ENCODE measurements at places on chromosomes 1 and 21. TPM values are rescaled to one million over a fixed set of nuclear protein-coding genes. Genes with fewer than 3 reads are reported as not detected.

The CHRM3 gene
- under 0.01 TPM for total RNA-seq

The TCHHL1 gene
- total RNA-seq = not detected

The CD1D gene
- 0.66 TPM for total RNA-seq

The ACKR1 gene
- total RNA-seq = not detected

The S100A7A gene
- not detected for total RNA-seq

The RAB25 gene
- not detected for total RNA-seq

The CRABP2 gene
- 70.4 TPM for total RNA-seq

The RGS7 gene
- total RNA-seq = 0.51 TPM

The ABL2 gene
- 85.4 TPM for total RNA-seq

The GBP6 gene
- total RNA-seq = under 0.01 TPM

The CCDC27 gene
- not detected for total RNA-seq

The BSND gene
- total RNA-seq = not detected

The FCRL6 gene
- not detected for total RNA-seq

The LEFTY1 gene
- total RNA-seq = not detected

The CYP4A11 gene
- not detected for total RNA-seq

The TMEM39B gene
- 7.9 TPM for total RNA-seq

The JAK1 gene
- total RNA-seq = 152 TPM

The HOOK1 gene
- total RNA-seq = under 0.01 TPM

The RNF207 gene
- total RNA-seq = 9.2 TPM

The SPATA1 gene
- total RNA-seq = 1.7 TPM

The DNAJC28 gene
- total RNA-seq = 2.3 TPM

The CNTN2 gene
- total RNA-seq = not detected

The REN gene
- total RNA-seq = 0.17 TPM

The TTF2 gene
- 13.2 TPM for total RNA-seq

The CELA3A gene
- not detected for total RNA-seq

The CDCA8 gene
- total RNA-seq = 0.26 TPM

The ESPN gene
- not detected for total RNA-seq

The SLAMF7 gene
- not detected for total RNA-seq

The VHLL gene
- not detected for total RNA-seq

The EFNA3 gene
- 0.33 TPM for total RNA-seq

The MYBPHL gene
- not detected for total RNA-seq

The PPM1J gene
- total RNA-seq = 1.0 TPM

The SLC25A34 gene
- total RNA-seq = 0.77 TPM

The GUCA2A gene
- total RNA-seq = not detected

The TMEM240 gene
- 4.9 TPM for total RNA-seq

The LENEP gene
- 0.26 TPM for total RNA-seq

The CYP4A22 gene
- total RNA-seq = not detected

The ST6GALNAC5 gene
- 1.3 TPM for total RNA-seq

The CD53 gene
- not detected for total RNA-seq

The TIAM1 gene
- 0.51 TPM for total RNA-seq

The AMY1C gene
- total RNA-seq = not detected

The TGFB2 gene
- 13.9 TPM for total RNA-seq

The TNFRSF18 gene
- 0.77 TPM for total RNA-seq

The IFI16 gene
- total RNA-seq = 134 TPM

The PTAFR gene
- under 0.01 TPM for total RNA-seq

The DLGAP3 gene
- not detected for total RNA-seq
